ENCODE measurements at places on chromosomes 7 and 10.

GRCh38 chr7:18361756-18362155 is 133.8 kb upstream of the HDAC9 start:
- DNase-seq: no peak

GRCh38 chr7:26326211-26326610 is 34.5 kb downstream of the SNX10 start:
- no peak for DNase-seq

DNA sequence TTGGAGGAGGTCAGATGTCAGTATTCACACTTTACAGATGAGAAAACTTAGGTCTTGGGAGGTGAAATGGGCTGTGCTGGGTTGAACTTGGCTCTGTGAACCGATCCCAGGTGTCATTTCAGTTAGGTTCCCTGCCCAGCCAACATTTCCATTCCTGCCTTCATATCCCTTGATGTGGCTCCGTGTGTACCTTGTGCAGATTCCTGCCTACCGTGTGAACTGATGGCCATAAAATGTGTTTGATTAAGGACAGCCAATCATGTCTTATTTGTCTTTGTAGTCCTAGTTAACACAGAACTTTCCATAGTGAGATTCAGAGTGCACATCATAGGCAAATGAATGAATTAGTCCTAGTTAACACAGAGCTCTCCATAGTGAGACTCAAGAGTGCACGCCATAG is 101.0 kb upstream of the GATA3 start:
- no peak for DNase-seq

DNA sequence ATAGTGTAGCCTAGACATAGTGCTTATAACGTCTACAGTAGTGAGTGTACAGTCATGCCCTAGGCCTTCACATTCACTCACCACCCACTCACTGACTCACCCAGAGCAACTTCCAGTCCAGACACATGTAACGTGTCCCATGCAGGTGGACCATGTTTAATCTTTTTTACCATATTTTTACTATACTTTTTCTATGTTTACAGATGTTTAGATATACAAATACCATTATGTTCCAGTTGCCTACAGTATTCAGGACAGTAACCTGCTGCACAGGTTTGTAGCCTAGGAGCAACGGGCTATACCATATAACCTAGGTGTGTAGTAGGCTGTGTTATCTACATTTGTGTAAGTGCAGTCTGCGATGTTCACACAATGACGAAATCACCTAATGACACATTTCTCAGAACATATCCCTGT is 11.0 kb downstream of the MPP7 start:
- DNase-seq: no peak

DNA sequence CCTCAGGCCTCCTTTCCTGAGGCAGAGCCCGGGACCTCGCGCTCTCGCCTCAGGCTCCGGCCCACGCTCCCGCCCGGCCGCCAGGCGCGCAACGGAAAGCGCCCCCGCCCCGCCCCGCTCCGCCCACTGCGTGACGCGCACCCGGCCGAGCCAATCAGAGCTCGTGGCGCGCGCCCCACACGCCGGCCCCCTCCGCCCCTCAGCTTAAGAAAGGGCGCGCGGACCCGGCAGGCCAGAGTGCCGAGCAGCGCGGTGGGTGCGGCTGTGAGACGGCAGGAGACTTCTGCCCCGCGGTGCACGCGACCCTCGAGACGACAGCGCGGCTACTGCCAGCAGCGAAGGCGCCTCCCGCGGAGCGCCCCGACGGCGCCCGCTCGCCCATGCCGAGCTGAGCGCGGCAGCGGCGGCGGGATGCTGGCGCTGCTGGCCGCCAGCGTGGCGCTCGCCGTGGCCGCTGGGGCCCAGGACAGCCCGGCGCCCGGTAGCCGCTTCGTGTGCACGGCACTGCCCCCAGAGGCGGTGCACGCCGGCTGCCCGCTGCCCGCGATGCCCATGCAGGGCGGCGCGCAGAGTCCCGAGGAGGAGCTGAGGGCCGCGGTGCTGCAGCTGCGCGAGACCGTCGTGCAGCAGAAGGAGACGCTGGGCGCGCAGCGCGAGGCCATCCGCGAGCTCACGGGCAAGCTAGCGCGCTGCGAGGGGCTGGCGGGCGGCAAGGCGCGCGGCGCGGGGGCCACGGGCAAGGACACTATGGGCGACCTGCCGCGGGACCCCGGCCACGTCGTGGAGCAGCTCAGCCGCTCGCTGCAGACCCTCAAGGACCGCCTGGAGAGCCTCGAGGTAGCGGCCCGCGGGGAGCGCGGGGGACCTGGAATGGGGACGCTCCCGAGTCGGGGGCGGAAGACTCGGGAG is at the start of gene NPTX2:
TSS of gene NPTX2 (plus strand) at position 235 of the 909 bp plus-strand sequence. CDS start at position 412, 177 bp downstream.
- DNase-seq: peak; percentile 77

GRCh38 chr10:100355086-100355485 is 8.1 kb downstream of the SCD start:
- no peak for DNase-seq

- DNase-seq: no peak
These were observed 20.0 kb upstream of the TNS3 start for GRCh38 chr7:47601881-47602249.

DNA sequence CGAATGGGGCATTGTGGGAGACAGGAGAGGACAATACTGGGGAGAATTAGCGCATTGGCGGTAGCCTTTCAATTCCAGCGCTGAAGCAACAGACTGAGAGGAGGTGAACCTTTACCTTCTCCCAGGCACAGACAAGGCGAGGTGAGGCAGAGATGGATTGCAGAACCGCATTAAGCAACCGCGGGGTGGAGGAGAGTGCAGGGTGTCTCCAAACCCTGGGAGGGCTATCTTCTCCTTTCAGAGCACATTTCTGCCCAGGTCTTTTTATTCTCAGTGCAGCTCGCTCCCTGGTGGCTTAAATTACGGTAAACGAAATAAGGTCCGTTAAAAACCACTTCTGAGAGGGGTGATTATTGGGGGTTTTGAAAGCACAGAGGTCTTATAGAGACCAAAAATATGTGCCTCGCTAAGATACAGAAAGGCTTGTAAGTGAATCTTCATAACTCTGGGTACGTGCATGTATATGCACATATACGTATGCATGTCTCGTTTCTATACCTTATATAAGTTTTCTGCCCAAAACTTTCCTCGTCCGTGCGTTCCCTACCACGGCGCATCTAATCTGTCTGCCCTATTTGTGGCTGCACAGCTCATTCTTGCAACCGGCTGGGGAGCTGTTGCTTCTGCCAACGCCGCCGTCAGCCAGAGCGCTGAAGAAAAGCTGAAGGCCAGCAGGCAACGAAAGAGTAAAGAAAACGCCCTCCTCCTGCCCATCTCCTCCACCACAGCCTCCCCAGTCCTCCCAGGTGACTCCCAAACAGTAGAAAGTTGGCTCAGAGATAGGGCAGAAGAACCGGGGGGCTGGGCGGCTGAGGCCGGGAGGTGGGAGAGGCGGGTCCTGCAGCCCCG is 895 bp upstream of the ZNF804B start:
- DNase-seq: peak; percentile 59

- DNase-seq: no peak
These were observed 219.0 kb downstream of the TRIL start for GRCh38 chr7:28739128-28739527.

DNA sequence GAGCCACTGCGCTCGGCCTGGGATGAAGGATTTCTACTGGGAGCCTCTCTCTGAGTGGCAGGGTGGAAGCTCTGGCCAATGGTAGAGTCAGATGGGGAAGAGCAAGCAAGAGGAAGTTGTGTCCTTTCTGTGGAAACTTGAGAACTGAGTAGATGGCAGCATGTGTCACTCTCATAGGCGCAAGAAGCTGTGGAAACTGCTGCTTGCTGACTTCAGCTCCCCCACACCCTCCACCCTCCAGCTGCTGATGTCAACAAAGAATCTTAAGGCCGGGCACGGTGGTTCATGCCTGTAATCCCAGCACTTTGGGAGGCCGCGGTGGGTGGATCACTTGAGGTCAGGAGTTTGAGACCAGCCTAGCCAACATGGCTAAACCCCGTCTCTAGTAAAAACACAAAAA is 39.8 kb upstream of the SRGN start:
- no peak for DNase-seq

DNA sequence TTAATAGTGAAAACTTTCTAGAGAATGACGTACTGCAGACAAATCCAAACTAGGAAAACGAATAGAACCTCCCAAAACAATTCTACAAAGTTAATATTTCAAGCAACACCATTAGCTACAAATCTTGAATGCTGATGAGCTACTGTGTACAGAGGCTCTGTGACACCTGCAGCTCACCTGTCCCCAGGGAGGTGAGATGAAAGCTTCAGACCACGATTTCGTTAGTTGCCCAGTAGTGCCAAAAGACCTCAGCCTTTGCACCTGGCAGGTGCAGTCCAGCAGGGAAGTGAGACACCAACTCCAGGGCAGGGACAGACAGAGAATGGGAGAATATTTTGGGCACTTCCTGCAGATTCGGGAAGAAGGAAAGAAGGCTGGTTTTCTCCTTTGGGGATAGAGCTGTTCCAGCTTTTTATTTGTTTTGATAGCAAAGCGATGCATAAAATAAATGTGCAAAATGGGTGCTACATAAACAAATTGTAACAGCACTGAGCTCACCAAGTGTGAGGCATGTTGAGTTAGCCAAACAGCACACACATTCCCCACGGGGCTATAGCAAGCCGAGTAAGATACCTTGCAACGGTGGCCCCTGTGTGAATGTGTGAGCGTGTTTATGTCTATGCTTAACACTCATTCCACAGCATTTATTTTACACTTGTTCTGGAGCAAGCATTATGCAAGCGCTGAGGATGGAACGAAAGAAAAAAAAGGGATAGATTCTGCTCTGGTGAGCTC is 1024.8 kb upstream of the AUTS2 start:
- no peak for DNase-seq

DNA sequence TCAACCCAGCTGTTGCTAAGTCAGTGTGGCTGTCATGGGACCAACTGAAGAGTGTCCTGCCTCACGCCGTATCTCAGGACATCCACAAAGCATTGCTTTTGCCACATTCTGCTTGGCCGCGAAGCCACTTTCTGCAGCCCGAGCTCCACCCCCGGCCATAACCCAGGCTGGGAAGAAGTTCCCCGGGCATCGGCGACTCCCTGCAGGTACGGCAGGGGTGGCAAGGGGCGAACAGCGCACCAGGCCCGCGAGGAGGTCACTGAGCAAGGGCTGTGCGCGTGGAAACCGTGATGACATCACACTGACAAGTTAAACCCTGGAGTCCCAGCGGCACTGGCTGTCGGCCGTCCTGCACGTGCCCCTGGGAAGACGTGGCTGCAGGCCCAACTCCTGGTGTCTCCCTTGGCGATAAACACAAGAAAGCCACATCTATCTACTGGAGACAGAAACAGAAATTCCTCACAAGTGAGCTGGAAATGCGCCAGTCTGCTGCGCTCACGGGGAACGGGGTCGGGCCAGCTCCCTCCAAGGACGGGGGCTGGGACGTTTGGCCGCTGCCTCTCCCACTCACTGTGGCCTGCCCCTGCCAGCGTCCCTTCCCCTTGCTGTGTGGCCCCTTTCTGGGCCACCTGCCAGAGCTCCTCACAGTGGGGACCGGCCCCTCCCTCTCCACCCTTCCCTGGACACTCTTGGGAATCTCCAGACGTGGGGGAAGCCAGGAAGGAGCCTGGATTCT is 326.3 kb downstream of the DNAJB6 start:
- DNase-seq: peak; percentile 62

GRCh38 chr10:74474022-74474713 is 323.1 kb downstream of the ADK start:
- no peak for DNase-seq

DNA sequence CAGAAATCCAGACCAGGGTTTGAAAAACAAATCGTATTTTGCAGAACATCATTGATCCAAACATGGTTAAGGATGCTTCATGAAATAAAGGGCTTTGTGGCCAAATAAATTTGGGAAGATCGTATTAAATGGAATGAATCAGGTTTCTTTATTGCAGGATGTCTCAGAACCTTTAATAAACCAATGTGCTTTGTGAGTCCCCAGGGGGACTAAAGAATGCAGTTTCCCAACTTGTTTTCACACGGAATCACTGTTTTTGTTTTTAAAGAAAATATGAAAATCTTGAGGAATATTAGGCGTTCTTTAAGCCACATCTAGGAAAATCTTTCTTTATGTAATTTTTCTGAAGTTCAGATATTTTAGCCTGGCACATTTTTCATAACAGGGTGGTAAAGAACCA is 16.8 kb upstream of the CCDC172 start:
- no peak for DNase-seq

DNA sequence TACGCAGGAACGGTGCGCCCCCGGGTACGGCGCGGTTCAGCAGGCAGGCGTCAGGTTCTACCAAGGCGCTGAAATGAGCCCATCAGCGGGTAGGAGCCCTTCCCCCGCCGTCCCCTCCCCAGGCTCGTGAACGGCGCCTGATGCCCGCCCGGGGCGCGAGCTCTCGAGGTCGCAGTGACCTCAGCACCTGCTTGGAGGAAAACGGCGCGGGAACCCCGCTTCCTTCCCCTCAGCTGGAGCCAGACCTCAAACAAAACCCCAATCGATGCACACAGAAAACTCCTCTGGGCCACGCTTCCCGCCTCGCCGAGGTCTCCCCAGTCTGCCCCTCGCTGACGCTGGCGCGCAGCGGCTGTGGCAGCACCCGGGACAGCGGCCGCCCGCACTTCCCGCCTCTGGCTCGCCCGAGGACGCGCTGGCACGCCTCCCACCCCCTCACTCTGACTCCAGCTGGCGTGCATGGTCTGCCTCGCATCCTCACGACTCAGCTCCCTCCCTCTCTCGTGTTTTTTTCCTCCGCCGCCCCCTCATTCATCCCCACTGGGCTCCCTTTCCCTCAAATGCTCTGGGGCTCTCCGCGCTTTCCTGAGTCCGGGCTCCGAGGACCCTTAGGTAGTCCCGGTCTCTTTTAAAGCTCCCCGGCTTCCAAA is 514 bp upstream of the GAD2 start:
- DNase-seq: no peak

GRCh38 chr7:36048141-36048901 is 104.7 kb upstream of the EEPD1 start:
- no peak for DNase-seq

DNA sequence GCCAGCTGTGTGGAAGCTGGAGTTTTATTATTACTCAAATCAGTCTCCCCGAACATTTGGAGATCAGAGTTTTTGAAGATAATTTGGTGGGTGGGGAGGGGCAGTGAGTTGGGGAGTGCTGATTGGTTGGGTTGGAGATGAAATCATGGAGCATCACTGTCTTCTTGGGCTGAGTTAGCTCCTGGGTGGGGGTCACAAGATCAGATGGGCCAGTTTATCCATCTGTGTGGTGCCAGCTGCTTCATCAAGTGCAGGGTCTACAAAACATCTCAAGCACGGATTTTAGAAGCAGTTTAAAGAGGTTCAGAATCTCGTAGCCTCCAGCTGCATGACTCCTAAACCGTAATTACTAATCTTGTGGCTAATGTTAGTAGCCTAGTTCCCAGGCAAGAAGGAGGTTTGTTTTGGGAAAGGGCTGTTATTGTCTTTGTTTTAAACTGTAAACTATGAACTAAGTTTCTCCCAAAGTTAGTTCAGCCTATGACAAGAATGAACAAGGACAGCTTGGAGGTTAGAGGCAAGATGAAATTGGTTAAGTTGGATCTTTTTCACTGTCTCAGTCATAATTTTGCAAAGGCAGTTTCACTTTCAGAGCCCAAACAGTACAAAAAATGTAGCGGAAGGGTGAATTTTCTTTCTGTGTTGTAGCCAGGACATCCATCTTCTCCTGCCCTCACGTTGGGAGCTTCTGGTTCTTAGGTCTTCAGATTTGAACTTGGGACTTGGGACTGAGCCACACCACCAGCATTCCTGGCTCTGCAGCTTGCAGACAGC is 43.1 kb downstream of the KLF6 start:
- DNase-seq: no peak

GRCh38 chr10:77825965-77826364 is 100.6 kb downstream of the DLG5 start:
- no peak for DNase-seq

Measured in sciatic nerve (tissue), 2 donors.